Activated CD8-positive, alpha-beta memory T cell treated with anti-CD3 and anti-CD28 coated beads for 24 hours (primary cell): ENCODE measurements at places on chromosomes 12 and 14.
A peak's percentile ranks its signal among the peaks of the same experiment; 100 is the strongest.

GRCh38 chr12:31929027-31929526 lies 30.1 kb upstream of the RESF1 start:
- DNase-seq = no peak

DNA sequence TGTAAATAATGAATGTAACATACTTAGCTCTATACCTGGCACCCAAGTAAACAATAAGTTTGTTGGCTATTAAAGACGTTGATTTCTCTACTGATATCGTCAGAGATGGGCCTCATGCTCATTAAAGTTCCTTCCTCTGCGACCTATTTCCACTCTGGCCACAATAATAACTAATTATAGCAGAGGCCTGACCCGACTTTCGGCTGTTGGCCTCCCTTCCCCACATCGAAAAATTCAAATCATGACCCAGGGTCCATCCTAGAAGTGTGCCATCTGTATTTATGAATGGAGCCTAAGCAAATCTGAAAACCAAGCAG lies 321 bp upstream of the USP30 start:
- DNase-seq = no peak

DNA sequence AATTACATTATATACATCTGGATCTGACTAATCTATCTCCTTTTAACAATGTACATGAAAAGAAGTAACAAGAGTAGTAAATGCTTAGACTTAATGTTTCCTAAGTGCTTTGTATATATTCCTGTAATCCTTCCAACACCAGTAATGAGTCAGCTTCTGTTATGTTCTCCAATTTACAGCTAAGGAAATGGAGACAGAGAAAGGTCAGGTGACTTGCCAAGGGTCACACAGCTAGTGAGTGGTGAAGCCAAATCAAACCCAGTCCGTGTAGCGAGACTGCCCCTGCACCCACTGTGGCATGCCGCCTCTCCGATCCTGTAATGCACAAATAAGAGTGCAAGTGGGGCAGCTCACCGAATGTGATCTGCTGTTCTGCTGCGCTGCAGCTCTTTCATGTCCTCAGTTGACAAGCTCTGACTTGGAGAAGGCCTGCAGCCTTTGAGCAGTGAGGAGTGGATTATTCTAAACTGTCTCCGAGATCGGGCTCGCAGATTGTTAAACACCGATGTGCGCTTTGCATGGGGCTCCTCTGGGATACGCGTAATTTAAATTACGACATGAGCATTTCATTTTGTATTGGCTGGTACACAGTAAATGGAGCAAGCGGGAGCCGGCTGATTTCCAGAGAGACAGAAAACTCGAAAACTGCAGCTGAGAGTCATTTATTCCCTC lies 65.1 kb upstream of the KTN1 start:
- no peak for DNase-seq

- peak; percentile 88 for DNase-seq
These were observed 3.5 kb downstream of the PTPN21 start for GRCh38 chr14:88551094-88551870.
